NCI-H226 (cell line): ENCODE measurements at places on chromosomes 1 and 21.

- peak; percentile 39 for DNase-seq
These were observed 59.9 kb downstream of the LDLRAD2 start for GRCh38 chr1:21871943-21872342.

- DNase-seq = no peak
These were observed 7.4 kb downstream of the MED8 start for GRCh38 chr1:43382027-43382779.

DNA sequence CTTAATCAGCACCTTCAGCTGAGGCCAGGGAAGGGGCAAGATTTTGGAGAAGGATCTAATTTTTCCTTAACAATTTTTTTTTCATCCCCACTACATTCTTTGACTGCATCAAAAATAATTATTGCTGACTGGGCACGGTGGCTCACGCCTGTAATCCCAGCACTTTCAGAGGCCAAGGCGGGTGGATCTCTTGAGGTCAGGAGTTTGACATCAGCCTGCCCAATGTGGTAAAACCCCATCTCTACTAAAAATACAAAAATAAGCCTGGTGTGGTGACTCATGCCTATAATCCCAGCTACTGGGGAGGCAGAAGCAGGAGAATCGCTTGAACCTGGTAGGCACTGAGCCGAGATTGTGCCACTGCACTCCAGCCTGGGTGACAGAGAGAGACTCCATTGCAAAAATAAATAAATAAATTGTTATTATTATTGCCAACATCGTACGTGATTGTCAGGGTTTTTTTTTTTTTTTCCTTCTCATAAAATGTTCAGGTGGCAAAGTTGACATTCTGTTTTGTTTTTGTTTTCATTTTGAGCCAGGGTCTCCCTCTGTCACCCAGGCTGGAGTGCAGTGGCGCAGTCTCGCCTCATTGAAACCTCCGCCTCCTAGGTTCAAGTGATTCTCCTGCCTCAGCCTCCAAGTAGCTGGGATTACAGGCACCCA is 37.3 kb upstream of the MORC3 start:
- no peak for DNase-seq

- DNase-seq = no peak
These were observed 48.4 kb downstream of the TRMT1L start for GRCh38 chr1:185108321-185108720.

GRCh38 chr1:46580140-46580903 is 23.7 kb downstream of the MKNK1 start:
- no peak for DNase-seq

DNA sequence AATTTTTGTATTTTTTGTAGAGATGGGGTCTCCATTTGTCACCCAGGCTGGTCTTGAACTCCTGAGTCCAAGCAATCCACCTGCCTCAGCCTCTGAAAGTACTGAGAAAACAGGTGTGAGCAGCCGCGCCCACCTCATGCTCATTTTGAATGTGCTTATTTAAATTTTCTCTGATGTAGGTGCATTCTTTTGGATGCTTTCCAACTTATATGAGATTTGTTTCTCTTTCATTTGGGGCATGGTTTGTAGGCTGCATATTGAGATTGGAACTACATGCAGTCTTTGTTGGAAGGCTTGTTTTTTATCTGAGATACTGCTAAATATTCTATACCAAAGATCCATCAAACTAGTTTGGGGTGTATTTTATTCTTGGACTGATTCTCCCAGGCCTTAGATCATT is 81.0 kb upstream of the IVNS1ABP start:
- no peak for DNase-seq

- peak; percentile 51 for DNase-seq
These were observed 684 bp downstream of the SLC2A1 start for GRCh38 chr1:42957880-42958487.

- DNase-seq = peak; percentile 88
These were observed 38.2 kb upstream of the WASF2 start for GRCh38 chr1:27527890-27528817.

GRCh38 chr1:85278853-85279314 is 2.5 kb upstream of the BCL10 start:
- DNase-seq = peak; percentile 92

DNA sequence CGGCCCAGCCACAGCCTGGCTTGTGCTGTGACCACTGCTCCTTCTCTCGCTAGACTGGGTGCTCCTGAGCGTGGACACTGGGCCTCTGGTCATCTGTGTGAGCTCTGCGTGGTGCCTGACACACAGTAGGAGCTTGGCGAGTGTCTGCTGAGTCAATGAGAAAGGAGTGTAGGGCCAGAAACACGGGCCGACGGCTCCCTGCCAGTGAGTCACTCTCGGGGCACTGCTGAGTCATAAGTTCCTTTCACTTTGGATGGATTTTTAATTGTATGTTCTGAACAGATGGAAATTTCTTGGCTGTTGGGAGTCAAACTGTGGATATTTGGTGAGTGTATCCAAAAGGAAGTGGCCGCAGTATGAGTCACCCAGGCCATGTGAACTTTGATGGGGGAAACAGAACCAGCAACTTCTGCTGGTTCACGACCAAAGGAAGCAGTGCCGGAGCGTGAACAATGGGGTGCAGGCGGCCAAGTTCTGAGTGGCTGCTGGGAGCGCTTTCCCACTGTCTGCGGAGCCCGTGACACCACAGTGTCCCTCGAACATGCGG is 41.0 kb upstream of the COL18A1 start:
- DNase-seq = peak; percentile 97

DNA sequence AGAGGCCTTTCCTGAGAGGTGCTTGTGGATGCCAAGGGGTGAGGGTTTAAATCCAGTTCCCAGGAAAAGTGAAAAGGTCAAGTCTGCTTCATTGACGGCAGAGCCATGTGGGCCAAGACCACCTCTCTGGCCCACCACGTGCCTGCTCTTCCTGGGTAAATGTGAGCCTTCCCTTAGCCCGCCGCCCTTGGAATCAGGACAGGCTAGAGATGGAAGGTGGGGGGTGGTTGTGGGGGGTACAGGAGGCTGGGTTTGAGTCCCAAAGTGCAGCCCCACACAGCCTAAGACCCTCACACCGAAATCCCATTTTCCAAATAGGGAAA is 104.4 kb downstream of the EPHB2 start:
- no peak for DNase-seq

DNA sequence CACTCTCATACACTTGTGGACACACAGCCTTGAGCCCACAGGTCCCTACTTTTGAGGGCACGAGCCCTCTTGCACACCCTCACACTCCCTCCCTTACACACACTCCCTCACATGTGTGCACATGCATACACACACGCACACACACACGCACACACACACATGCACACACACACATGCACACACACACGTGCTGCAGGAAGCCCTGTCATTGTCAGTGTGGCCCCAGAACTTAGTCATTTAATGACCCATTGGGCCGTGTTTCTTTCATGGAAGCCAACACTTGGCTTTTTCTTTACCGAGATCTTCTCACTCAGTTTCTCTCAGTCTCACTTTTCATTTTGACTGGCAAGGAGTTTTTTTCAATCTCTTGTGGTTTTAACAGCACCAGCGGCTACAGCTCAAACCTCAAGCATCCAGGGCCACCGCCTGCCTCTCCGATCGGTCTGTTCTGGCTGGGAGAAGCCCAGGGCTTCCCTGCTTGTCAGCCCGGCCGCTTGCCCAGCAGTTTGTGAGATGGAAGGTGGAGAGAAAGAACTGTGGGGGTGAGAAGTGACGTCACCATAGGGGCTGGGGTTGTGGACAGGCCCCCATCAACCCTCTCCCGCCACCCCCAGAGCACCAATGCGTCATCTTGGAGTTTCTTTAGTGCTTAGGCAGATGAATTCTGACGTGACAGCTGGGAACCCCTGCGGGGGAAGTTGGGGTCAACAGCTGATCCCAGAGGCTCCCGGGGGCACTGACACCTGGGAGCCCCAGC is 15.8 kb upstream of the TNFRSF8 start:
- DNase-seq = no peak

- no peak for DNase-seq
These were observed 179.2 kb downstream of the BACH1 start for GRCh38 chr21:29477941-29478340.

DNA sequence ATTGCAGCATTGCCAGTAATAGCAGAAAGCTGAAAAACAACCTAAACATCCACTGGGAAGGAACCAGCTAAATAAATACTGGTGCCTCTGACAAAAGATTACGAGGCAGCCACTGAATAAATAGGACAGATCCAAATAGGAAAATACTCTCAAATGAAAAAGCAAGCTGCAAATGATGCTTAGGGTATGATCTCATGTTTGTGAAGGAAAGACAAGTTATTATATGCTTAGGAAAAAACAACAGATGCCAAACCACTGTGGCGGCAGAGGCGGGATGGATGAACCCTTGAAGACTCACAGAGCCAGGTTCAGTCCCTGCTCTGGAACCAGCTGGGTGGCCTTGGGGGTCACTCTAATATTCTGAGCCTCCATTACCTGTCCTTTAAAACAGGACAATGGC is 41.6 kb downstream of the MATN1 start:
- DNase-seq = no peak

DNA sequence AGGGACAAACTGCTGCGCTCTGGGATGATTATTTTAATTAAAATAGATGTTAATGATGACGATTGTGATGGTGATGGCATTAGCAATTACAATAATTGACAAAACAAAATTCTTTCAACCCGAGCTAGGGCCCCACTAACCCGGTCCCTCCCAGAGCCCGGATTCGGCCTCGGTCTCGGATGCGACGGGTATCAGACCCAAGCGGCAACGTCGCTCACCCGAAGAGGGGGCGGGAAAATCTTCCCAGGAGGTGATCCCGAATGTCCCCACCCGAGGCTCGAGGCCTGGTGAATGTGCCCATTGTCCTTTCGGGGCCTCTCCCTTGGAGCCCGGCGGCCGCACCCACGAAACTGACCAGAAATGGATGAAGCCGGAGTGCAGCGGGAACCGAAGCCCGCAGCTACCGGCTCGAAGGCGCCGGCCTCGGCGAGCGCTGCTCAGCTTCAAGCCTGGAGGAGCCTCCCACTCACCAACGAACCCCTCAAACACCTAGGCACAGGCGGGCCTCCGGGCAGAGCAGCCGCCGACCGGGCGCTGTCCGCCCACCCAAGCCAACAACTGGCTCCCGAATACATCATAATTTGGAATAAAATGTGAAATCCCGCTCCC is 1.2 kb downstream of the TAL1 start:
- no peak for DNase-seq

- no peak for DNase-seq
These were observed 65.5 kb upstream of the WNT4 start for GRCh38 chr1:22208268-22208972.

GRCh38 chr1:183089025-183089639 is 65.9 kb downstream of the LAMC1 start:
- no peak for DNase-seq

- DNase-seq = no peak
These were observed at the start of gene SEC16B for GRCh38 chr1:177969825-177970371. SEC16B (minus strand) TSS chr1:177970058; CDS start chr1:177967981, 2,077 bp downstream.

DNA sequence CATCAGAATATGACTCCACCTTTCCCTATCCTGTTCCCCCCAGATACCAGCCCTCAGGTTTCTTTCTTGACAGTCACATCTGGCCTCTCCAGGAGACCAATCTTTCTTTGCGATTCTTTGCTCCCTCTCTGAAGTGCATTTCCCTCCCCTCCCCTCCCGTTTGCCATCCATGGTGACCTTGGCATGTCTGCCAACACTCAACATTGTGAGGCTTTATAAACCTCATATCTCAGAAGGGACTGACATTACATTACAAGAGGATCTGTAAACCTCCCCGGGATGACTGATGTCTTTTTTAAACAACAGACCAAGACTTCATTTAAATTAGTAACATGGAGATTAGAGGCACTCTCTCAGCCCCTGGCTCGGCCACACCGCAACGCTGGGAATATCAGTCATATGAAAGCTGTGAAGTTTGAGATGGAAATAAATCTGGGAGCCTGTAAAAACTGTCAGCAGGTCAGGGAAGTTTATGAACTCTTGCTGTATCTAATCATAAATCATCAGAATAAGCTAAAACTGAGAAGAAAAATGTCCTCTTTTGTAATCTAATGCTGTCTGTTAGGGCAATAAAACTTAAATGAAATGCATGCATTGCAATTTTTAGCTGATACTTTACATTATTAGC is 401.7 kb upstream of the PROX1 start:
- no peak for DNase-seq

DNA sequence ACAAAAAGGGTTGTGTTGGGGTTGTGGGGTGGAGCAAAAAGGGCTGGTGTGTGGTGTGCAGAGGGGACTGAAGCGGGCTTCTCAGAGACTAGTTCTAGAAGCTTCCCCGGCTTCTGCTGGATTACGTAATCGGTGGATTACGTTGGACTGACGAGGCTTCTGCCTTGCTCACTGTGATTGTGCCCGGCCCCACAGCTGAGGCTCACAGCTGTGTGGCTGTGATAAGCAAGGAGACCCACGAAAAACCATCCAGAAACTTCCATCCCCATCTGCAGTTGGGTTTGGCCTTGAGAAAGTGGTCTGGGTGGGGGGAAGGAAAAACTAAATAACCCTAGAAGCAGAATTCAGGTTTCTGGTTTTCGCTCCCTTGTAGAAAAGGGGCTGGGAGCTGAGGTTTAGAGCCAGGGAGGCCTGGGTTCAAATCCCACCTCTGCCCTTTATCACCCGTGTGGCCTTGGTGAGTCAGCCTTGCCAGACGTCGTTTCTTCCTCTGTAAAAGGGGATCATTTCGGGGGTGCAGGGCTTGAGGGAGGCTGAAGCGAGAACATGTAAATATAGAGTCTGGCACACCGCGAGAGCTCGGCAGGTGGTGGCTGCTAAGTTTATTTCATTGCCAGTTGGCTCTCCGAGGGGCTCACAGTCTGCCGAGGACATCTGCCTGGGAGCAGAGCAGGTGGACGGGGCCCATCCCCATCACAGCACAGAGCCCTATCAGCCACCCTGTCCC is 30.4 kb upstream of the DISP3 start:
- no peak for DNase-seq

GRCh38 chr1:5811419-5811818 is 180.8 kb downstream of the NPHP4 start:
- DNase-seq = no peak

GRCh38 chr1:51583532-51583931 is 33.4 kb upstream of the OSBPL9 start:
- no peak for DNase-seq

DNA sequence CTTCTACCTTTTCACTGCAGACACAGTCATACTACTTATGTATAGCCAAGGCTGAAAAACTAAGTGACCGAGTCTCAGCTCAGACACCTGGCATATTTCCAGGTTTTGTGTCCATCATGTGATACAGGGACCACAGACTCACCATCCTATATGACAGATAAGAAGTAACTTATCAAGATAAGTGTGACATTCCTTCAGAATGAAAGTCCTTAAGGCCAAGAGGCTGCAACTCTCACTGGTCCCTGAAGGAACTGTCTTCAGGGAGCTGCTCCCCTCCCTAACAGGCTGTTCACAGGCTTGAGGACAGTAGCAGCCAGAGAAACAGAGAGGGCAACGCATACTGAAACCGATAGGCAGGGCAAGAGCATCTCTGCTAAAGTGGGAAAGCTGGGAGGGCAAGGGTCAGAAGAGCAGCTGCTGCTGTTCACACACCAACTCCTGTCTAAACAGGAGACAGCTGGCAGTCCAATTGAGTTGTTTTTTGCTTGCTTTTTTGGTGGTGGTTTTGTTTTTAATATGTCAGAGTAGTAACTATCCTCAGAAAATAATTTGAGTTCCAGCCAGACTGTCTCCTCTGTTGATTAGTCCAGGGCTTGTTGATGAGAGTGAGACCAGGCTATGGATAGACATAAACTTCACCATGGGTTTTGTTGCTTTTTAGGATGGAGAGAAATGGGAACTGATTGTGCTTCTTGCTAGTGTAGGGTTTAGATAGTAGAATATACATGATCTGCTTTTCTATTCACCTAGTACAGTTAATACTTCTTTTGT is 67.7 kb downstream of the MACF1 start:
- no peak for DNase-seq
